IPS DF 6.9 (cell line): ENCODE measurements at places on chromosomes 6 and 20.

DNA sequence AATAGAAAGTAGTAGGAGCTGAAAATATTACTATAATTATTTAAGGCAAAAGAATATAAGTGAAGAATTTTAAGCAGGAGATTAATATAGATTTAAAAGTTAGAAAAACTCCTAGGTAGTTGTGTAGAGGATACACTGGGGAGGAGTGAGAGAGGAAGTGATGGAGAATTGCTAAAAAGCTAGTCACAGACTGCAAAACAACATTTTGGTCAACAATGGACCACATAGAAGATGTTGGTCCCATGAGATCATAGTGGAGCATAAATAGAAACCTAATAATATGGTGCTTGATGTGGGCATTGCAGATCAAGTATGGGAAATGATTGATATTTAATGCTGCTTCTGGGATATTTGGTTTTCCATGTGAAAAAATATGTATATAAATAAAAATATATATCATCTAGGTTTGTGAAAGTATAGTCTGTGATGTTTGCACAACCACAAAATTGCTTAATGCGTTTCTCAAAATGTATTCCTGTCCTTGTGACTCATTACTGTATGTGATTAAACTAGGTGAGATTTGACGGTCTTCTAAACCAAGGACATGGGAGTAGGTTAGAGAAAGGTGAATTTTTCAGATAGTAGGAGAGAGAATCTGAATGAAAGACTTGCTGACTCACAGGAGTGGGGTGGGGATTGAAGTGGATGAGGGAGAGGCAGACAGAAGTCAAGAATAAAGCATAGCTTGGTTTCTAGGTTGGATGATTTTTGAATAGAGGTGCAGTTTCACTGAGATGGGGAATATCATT is 174.0 kb downstream of the BCKDHB start:
- DNase-seq, result no peak

DNA sequence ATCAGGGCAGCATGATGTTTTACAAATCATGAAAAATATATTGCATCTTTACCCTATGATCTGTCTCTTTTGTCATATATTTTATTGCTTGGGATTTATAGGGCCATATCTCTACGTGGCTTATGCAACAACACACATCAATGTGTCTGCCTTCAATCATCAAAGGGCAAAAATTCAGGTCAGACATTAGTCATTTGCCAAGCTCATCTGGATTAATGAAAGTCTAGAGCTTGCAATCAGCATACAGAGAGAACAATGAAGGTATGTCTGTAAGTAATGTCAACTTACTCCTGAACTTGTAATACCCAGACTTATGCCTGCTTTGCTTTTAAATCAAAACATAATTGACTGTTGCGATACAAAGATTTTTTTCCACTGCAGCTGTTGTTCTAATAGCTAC is 282.7 kb downstream of the HAO1 start:
- no peak for DNase-seq

- DNase-seq, result no peak
Measured at GRCh38 chr6:151400473-151400872, 9.1 kb upstream of the ZBTB2 start.

GRCh38 chr20:15375836-15376235 is 1038.4 kb upstream of the FLRT3 start:
- DNase-seq, result no peak

DNA sequence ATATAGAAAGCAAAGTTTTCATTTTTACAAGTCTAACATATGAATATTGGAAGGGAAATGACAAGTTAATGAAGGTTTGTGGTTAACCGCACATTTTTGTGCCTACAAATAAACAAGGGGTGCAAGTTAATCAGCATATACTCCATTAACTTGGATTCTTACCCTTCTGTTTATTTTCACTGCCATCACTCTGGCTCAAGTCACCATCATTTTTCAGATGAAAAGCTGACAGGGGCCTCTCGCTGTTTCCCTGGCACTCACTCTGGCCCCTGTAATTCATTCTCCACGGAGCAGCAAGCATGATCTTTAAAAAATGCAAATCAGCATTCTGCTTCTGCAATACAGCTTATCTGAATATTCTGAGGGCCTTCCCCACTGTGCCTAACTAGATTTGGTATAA is 29.8 kb downstream of the APCDD1L start:
- DNase-seq, result no peak
